Renal cortex interstitium (tissue), 15 donors: ENCODE measurements at places on chromosomes 7 and 10. TPM values are rescaled to one million over a fixed set of nuclear protein-coding genes. Genes with fewer than 3 reads are reported as not detected.

C7orf33 gene
- not detected for polyA plus RNA-seq

- no peak for DNase-seq
Observed at GRCh38 chr7:20681258-20681882, 65.9 kb downstream of the ABCB5 start.

- DNase-seq = no peak
Observed at GRCh38 chr10:31759124-31759798, 169.4 kb downstream of the ARHGAP12 start.

DNA sequence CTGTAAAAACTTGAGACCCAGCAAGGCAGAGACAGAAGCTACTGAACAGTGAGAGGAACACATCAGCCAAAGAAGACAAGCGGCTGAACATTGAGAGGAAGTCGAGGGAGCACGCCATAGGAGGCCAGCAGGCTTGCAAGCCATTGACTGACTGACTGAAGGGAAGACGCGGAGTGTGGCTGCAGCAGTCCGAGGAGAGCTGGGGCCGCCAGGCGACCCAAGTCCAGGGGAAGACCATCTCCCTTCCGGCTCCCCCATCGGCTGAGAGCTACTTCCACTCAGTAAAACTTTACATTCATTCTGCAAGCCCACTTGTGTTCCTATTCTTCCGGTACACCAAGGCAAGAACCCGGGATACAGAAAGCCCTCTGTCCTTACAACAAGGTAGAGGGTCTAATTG lies 167.3 kb upstream of the MBL2 start:
- DNase-seq = no peak

- no peak for DNase-seq
Observed at GRCh38 chr10:102596506-102596971, 47.7 kb upstream of the TRIM8 start.

- no peak for DNase-seq
Observed at GRCh38 chr10:60934215-60935175, 9.5 kb downstream of the RHOBTB1 start.

ELFN1 gene
- 14.8 TPM for polyA plus RNA-seq

- no peak for DNase-seq
Observed at GRCh38 chr7:78530351-78530750, 731.8 kb downstream of the PHTF2 start.

BMPER gene
- polyA plus RNA-seq = 18.9 TPM
